Neural crest cell (in vitro differentiated cells): ENCODE measurements at places on chromosomes 7 and 10. TPM values are rescaled to one million over a fixed set of nuclear protein-coding genes. Genes with fewer than 3 reads are reported as not detected.

OPALIN gene
- not detected in 2 replicates for total RNA-seq

KIN gene
- total RNA-seq = 14.1 and 17.3 TPM in 2 replicates

NRG3 gene
- 3.1 and 3.4 TPM in 2 replicates for total RNA-seq

COMTD1 gene
- total RNA-seq = 4.7 and 6.3 TPM in 2 replicates

DNA sequence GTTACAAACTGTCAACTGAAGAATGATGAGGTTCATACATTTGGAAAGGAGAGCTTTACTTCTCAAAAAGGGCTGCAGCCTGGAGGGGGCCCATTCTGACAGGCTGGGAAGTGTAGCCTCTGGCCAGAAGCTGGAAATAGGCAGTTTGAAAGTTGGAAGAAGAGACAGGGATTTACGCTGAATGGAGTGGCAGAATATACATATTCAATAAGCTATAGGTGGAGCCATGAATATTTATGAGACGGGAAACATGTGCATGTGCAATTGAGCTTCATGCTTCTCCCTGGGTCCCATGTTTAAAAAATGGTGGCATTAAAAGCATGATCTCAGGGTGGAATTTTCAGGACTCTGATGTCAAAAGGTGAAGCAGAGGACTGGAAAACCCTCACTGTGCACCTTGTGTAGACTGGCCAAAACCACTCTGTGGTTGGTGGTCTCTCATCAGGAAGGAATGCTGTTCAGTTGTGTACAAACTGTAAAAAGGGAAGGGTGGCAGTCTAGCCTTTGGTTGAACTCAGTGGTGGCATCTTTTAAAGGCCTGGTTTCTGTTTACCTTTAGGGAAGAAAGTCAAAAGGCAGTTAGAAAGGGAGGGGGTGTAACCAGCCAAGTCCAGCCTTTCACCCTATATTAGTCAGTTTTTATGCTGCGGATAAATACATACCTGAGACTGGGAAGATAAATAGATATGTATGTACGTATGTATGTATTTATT, 7.2 kb upstream of the ACTR3B start:
- H3K4me3 ChIP-seq = peak overlapping the region; percentile 36
- no peak for DNase-seq
- H3K4me1 ChIP-seq = peaks cover 16% of the 10 kb centered on the region
- peaks cover 8% of the 10 kb centered on the region for H3K27me3 ChIP-seq
- H3K27ac ChIP-seq = no peak overlapping the region

DNA sequence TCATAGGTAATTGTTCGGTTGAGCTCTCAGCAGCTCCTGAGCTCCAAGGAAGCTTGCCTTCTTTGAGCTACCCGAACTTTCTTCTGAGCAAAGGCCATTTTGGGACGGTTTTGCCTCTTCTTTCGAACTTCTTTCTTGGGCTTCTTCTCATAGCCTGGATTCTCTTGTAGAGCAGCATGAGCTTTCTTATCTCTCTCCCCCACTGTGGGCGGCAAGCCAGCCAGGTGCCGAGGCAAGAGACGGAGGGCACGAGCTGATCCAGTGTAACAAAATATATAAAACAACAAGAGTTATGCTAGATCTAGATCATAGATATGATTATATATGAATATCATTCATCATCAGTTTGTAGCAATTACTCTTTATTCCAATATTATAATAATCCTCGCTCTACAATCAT, 16.5 kb upstream of the KNDC1 start:
- peaks cover 4% of the 10 kb centered on the region for H3K36me3 ChIP-seq
- no peak overlapping the region for H3K27ac ChIP-seq
- H3K27me3 ChIP-seq = peaks cover 16% of the 10 kb centered on the region
- H3K4me1 ChIP-seq = peaks cover 20% of the 10 kb centered on the region
- DNase-seq = no peak
- peak overlapping the region; percentile 68 for H3K4me3 ChIP-seq

GRCh38 chr10:28949005-28950004, 272.0 kb downstream of the BAMBI start:
- no peak overlapping the region for H3K4me3 ChIP-seq
- H3K27ac ChIP-seq = no peak overlapping the region
- peaks cover 4% of the 10 kb centered on the region for H3K36me3 ChIP-seq
- DNase-seq = no peak
- H3K4me1 ChIP-seq = no peaks in the 10 kb centered on the region

DNA sequence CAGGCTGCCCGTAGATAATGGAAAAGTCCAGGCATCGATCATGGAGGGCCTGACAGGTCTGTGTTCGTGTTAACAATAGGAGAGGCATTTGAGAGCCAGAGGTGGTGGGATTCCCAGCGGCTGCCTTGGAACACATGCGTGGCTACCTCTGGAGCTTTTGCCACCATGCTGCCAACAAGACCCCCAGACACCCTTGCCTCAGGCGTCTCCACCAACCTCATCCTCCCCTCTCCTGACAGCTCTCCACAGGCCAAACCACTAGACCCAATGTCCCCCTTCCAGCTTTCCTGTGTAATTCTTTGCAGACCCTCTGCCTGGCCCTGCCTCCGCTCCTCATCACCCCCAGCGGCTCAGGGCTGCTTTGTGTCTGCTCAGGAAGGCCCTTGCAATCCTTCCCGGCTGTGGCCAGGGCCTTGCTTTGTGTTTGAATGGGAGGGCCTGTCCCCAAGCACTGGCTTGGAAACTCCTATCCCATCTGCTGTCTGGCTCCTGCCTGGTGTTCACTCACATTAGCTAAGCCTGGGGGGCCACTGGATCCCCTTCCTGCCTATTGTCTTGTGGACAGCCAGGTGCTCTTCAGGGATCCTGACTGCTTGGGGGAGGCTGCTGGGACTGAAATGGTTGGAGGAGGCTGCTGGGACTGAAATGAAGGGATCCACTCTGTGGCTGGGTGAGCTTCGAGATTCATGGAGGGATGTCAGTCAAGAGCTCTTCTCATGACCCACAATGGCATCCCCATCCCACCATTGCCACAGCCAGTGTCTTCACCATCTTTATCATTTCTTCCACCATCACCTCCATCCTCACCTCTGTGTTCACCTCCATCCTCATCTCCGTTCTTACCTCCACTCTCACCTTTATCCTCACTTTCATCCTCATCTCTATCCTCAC, 60.8 kb upstream of the ELN start:
- no peaks in the 10 kb centered on the region for H3K4me1 ChIP-seq
- H3K4me3 ChIP-seq = no peak overlapping the region
- H3K36me3 ChIP-seq = peaks cover 10% of the 10 kb centered on the region

- H3K27ac ChIP-seq = peak overlapping the region; percentile 60
- no peaks in the 10 kb centered on the region for H3K36me3 ChIP-seq
- H3K27me3 ChIP-seq = no peaks in the 10 kb centered on the region
- no peak for DNase-seq
- no peaks in the 10 kb centered on the region for H3K4me1 ChIP-seq
- no peak overlapping the region for H3K4me3 ChIP-seq
These were observed 19.3 kb downstream of the PPP1R3C start for GRCh38 chr10:91613411-91614187.

- H3K4me3 ChIP-seq = no peak overlapping the region
- DNase-seq = no peak
- no peak overlapping the region for H3K27ac ChIP-seq
- no peaks in the 10 kb centered on the region for H3K4me1 ChIP-seq
- H3K36me3 ChIP-seq = no peaks in the 10 kb centered on the region
- H3K27me3 ChIP-seq = peaks cover 50% of the 10 kb centered on the region
These were observed 13.3 kb upstream of the CPXM2 start for GRCh38 chr10:123904834-123905409.

- H3K4me3 ChIP-seq = peak overlapping the region; percentile 98
- peaks cover 3% of the 10 kb centered on the region for H3K36me3 ChIP-seq
- peak; percentile 37 for DNase-seq
- H3K27me3 ChIP-seq = peaks cover 33% of the 10 kb centered on the region
- H3K27ac ChIP-seq = no peak overlapping the region
These were observed 507 bp downstream of the PDZD8 start for GRCh38 chr10:117374506-117375359.

GRCh38 chr10:31087011-31087410, 55.3 kb upstream of the ZNF438 start:
- no peak for DNase-seq
- H3K36me3 ChIP-seq = no peaks in the 10 kb centered on the region
- peaks cover 6% of the 10 kb centered on the region for H3K4me1 ChIP-seq
- H3K4me3 ChIP-seq = no peak overlapping the region
- no peaks in the 10 kb centered on the region for H3K27me3 ChIP-seq
- H3K27ac ChIP-seq = no peak overlapping the region

- peaks cover 33% of the 10 kb centered on the region for H3K4me1 ChIP-seq
- H3K27ac ChIP-seq = no peak overlapping the region
- H3K36me3 ChIP-seq = peaks cover 5% of the 10 kb centered on the region
- no peak for DNase-seq
- H3K4me3 ChIP-seq = peak overlapping the region; percentile 61
These were observed 85.7 kb upstream of the NMT2 start for GRCh38 chr10:15253951-15254807.

- H3K27ac ChIP-seq = no peak overlapping the region
- peak; percentile 57 for DNase-seq
- no peak overlapping the region for H3K4me3 ChIP-seq
- H3K4me1 ChIP-seq = peaks cover 21% of the 10 kb centered on the region
- H3K36me3 ChIP-seq = no peaks in the 10 kb centered on the region
These were observed 30.9 kb upstream of the FAM133B start for GRCh38 chr7:92621026-92621540.

GRCh38 chr10:61628875-61629513, 33.7 kb upstream of the CABCOCO1 start:
- peaks cover 15% of the 10 kb centered on the region for H3K27me3 ChIP-seq
- H3K4me1 ChIP-seq = peaks cover 23% of the 10 kb centered on the region
- no peak overlapping the region for H3K4me3 ChIP-seq
- no peaks in the 10 kb centered on the region for H3K36me3 ChIP-seq
- no peak for DNase-seq

GRCh38 chr7:94971051-94971867, 63.9 kb downstream of the PPP1R9A start:
- no peaks in the 10 kb centered on the region for H3K27me3 ChIP-seq
- no peak for DNase-seq
- no peak overlapping the region for H3K27ac ChIP-seq

- H3K36me3 ChIP-seq = no peaks in the 10 kb centered on the region
- H3K4me1 ChIP-seq = no peaks in the 10 kb centered on the region
- no peak overlapping the region for H3K4me3 ChIP-seq
- no peak for DNase-seq
- no peaks in the 10 kb centered on the region for H3K27me3 ChIP-seq
These were observed 158.6 kb upstream of the INSYN2A start for GRCh38 chr10:127354992-127355391.

DNA sequence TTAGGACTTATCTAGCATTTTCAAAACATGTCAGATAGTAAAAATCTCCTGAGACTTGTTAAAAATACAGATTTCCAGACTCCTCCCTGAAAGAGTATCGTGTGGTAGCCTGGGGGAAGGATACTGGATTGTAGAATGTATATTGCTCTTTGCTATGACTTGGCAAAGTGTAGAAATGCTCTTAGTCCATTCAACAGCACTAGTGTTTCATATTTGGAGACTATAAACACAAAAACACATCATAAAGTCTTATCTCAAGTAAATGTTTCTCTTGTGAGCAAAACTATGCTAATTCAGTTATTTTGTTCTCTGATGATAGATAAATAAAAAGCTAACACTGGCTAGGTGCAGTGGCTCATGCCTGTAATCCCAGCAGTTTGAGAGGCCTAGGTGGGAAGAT, 137.5 kb upstream of the PRPS1L1 start:
- H3K36me3 ChIP-seq = no peaks in the 10 kb centered on the region
- H3K4me1 ChIP-seq = no peaks in the 10 kb centered on the region
- H3K27me3 ChIP-seq = peaks cover 3% of the 10 kb centered on the region
- H3K27ac ChIP-seq = no peak overlapping the region
- no peak overlapping the region for H3K4me3 ChIP-seq

DNA sequence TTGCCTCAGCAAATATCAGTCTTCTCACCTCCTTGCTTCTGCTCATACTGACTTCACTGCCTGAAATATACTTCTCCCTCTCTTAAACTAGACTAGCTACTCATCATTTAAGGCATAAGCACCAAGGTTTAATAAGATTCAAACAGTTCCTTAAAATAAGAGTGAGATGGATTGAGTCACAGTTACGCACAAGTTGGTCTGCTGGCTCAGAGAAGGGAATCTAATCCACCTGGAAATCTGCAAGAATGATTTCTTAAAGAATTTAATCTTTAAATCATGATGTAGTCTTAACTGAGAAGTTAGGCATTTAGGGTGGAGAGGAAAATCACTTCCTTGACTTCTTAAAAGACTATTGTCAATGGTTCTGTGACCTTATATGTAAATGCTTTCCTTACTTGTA, 56.2 kb upstream of the TMEM140 start:
- H3K27me3 ChIP-seq = no peaks in the 10 kb centered on the region
- H3K4me1 ChIP-seq = no peaks in the 10 kb centered on the region
- no peak for DNase-seq
- H3K36me3 ChIP-seq = peaks cover 4% of the 10 kb centered on the region

DNA sequence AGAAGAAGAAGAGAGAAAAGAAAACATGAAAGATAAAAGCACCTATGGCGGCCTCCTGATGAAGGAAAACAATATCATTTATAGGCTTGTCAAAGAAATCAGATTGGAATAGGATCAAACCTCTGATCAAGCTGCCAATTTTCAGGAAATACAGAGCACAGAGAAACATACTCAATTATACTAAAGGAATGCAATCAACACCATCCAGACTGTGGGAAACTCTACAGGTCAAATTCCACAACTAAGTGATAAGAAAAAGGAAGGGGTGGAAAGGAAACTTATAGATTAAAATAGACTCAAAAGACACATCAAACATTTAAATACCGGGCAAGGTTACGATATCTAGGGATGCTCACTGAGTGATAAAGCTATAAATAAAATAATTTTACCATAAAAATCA, 39.3 kb downstream of the AOAH start:
- H3K36me3 ChIP-seq = no peaks in the 10 kb centered on the region
- H3K27me3 ChIP-seq = no peaks in the 10 kb centered on the region
- H3K4me3 ChIP-seq = no peak overlapping the region
- H3K4me1 ChIP-seq = no peaks in the 10 kb centered on the region

DNA sequence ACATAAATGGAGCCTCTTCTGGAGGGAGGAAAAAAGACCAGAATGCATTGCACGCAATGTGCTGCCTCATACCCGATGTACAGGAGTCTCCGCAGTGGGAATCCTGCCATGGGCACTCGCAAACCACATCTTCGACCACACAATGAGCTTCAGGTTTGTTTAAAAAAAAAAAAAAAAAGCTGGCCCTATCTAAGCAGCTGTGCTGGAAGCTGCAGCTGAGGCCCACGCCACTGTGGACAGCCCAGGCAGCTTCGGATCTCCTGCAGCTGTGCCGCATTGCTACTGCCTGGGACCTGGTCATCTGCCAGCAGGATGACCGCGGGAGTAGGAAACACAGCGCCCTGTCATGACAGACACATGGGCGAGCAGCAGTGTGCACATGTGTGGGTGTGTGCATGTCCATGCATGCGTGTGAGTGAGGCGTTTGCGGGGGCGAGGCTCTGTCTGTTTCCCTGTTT, 26.0 kb downstream of the EN2 start:
- peak overlapping the region; percentile 75 for H3K27ac ChIP-seq
- DNase-seq = no peak
- H3K36me3 ChIP-seq = no peaks in the 10 kb centered on the region
- H3K4me3 ChIP-seq = no peak overlapping the region
- H3K4me1 ChIP-seq = peaks cover 50% of the 10 kb centered on the region

DNA sequence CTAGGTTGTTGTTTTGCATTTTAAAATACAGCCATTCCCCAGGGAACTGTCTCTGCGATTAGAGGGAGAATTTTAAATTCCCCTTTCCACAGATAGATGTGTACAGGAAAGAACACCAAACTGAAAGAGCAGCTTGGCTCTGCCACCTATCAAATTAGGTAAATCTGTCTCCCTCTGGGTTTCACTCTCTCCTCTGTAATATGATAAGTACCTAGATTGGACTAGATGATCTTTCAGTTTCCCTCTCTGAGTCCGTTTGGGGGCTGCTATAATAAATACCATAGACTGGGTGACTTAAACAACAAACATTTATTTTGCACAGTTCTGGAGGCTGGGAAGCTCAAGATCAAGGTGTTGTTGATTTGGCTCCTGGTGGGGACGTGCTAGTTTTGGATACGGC, 186.0 kb downstream of the KIF20B start:
- peaks cover 13% of the 10 kb centered on the region for H3K4me1 ChIP-seq
- H3K27ac ChIP-seq = no peak overlapping the region
- no peaks in the 10 kb centered on the region for H3K36me3 ChIP-seq
- no peak for DNase-seq
- no peak overlapping the region for H3K4me3 ChIP-seq
- H3K27me3 ChIP-seq = no peaks in the 10 kb centered on the region
